CD8-positive, alpha-beta T cell (primary cell): ENCODE measurements at places on chromosomes 5 and 9.

GRCh38 chr9:97064176-97064575 is 25.2 kb upstream of the CTSV start:
- DNase-seq, result no peak

- DNase-seq, result no peak
Measured at GRCh38 chr5:24819841-24820240, 175.1 kb upstream of the CDH10 start.

DNA sequence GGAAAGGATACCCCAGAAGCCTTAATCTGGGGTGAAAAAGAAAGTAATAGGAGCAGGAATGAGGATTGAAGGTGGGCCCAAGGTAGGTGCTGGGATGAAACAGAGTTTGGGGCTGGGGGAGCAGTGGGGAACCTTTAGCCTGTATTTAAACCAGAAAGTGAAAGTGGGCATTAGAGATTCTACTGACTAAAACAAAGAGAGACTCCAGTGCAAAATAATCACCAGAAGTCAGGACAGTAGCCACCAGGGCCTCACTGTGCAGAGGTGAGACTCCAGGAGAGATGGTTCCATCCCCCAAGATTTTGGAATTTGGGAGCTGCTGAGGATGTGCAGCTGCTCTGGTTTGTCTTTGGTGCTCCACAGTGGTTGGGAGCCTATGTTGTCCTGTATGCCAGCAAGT is 13.1 kb downstream of the DNAJB5 start:
- no peak for DNase-seq

DNA sequence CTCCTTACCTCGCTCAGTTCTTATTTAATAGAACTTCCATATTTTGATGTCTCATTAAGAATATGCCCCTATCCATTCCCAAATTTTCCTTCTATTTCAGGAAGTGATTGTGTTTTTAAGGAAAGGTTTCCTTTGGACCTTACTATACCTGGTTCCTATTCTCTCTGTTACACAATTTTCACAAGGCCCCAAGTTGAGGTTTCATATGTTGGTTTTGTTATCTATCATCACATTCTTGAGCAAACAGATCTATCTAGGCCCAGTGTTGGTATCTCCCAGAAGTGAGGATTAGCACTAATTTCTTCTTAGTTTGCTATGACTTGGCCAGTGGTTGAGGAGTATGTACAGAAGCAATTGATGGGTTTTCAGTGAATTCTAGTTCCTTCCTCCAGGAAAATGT is 41.5 kb downstream of the ALG2 start:
- no peak for DNase-seq

DNA sequence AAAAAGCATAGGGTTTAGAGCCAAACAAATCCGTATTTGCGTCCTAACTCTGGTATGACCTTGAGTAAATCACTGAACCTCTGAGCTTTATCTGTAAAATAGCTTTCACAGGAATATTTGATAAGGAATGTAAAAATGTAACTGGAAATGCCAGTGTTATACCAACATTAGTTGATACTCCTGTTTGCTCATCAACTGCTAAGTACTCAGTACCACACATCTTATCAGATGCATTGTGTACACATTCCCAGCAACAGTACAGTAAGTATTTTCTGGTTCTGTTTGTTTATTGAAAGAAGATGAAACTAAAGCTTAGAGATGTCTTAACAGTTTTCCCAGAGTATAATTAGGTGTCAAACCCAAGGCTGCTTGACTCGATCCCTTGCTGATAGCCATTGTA is 21.5 kb downstream of the SNAPC3 start:
- DNase-seq, result no peak

DNA sequence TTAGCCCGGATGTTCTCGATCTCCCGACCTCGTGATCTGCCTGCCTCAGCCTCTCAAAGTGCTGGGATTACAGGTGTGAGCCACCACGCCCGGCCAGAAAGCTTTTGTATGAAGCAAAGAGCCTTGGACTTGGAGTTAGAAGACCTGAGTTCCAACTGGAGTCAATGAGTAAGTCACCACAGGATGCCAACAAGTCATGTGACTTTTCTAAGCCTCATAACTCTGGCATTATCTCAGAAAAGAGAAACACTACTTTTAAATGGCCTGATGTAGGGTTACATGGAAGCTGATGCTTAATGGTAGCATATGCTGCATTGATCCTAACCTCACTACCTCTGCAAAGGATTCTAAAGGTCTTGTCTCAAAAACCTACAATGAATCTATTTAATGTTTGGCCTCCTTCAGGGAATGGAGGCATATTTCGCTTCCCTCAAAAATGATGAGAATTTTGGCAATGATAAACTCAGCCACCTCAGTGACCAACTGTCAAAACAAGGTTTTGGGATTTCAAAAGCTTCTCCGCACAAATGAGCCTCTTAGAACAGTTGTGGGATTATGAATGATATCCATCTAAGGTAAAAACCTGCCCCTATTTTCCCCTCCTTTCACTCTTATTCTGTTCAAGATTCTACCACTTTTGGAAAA is 236.8 kb downstream of the ACTL7B start:
- no peak for DNase-seq

- DNase-seq, result no peak
Measured at GRCh38 chr5:56066931-56067450, 72.2 kb upstream of the IL6ST start.

DNA sequence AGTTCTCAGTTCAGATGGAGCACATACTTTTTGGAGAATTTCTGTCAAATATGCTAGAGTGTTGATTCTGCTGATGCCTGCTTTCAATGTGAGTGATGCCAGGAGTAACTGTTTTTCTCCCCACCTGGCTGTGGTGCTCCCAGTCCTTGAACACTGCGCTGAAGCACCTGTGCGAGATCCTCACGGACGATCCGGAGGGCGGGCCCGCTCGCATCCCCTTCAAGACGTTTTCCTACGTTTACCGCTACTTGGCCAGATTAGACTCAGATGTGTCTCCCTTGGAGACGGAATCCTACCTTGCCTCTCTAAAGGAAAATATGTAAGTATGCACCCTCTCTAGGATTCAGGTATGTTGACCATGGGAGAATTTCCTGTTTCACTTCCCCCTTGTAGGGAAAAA is 19.4 kb downstream of the ROPN1L start:
- DNase-seq, result no peak

DNA sequence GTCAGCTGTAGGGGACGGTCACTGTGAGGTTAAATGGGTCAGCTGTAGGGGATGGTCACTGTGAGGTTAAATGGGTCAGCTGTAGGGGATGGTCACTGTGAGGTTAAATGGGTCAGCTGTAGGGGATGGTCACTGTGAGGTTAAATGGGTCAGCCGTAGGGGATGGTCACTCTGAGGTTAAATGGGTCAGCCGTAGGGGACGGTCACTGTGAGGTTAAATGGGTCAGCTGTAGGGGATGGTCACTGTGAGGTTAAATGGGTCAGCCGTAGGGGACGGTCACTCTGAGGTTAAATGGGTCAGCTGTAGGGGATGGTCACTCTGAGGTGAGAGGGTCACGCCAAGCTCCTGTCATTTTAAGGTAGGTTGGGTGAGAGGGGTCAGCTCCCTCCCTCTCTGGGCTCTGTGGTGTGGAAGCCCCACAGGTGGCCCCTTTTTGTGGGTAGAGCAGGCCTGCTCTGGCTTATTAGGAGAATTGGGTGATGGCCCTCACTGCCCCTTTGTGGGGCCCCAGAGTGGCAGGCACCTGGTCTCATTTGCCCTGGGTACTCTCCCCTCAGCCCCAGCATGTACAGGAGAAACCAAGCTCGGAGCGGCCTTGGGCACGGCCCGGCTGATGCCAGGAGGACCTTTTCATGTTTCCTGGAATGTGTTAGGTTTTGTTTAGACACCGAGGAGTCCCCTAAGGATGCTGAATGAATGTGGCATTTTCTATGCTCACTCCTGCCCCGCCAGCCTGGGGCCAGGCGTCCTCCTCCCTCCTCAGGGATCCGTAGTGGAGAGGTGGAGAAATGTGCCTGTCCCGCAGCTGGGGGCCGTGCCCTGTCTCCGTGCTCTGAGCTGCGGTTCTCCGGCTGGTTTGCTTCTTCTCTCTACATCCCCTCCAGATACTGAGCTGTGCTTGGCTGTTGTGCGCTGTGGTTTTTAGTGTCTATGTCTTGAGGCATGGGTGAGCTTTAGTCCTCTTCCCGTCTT is 31.4 kb downstream of the AHRR start:
- no peak for DNase-seq

DNA sequence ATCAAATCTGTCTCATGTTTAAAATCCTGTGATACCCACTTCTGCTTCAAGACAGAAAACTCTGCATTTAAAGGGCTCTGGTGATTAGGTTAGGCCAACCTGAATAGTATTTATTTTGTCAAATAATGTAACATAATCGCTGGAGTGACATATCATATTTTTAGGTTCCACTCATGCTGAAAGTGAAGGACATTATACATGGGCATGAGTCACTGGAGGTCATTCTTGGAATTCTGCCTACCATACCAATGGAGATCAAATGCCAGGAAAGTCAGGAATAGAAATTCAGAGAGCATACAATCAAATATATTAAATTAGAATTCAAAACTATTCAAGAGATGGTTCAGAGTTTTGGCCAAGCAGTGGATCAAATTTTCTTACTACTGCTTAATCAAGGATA is 97.1 kb upstream of the PRSS3 start:
- no peak for DNase-seq

DNA sequence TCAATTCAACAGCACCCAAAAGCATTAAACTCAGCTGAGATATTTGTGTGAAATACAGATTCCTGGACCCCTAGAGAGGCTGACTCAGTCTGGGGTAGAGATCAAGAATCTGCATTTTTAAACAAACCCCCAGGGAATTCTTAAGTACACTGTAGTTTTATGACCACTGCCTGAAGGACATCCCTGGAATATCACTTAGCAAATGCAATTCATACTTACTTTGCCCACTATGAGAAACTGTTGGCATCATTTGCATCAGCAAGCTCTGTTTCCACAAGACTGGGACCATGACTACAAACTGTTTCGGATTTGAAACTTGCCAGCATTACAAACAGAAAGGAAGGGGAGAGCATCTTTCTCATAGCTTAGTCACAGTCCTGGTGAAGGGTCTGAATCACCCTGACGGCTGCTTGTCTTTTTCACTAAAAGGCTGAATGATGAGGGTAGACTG is 63.7 kb downstream of the MLLT3 start:
- no peak for DNase-seq

DNA sequence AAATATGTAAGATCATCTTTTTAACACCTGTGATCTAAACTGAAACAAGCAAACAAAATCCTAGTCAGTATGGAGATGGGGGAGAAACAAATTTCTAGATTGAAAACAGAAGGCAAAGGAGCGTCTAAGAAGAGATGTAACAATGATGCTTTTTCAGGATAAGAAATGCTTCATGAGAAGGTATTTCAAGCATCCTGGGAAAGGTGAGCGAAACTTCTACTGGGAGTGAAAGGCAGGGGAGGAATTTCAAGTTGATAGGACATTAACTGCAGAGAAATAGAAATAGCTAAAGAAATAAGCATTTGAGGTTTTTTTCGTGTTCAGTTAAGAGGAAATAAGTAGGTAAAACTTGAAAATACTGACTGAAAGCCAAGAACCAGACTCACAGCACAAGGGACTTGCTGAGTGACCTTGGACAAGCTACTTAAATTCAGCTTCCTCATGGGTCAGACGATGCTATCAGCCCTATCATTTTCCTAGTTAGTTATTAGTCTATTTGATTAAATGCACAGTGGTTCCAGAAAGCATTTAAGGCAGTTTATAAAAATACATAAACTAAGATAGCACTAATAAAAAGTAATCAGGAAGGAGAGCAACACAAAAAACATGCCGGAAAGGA is 406.3 kb downstream of the PDE4D start:
- no peak for DNase-seq

- no peak for DNase-seq
Measured at GRCh38 chr5:160357394-160357793, 13.0 kb downstream of the C1QTNF2 start.

- DNase-seq, result no peak
Measured at GRCh38 chr9:117092582-117092981, 322.3 kb downstream of the ASTN2 start.

DNA sequence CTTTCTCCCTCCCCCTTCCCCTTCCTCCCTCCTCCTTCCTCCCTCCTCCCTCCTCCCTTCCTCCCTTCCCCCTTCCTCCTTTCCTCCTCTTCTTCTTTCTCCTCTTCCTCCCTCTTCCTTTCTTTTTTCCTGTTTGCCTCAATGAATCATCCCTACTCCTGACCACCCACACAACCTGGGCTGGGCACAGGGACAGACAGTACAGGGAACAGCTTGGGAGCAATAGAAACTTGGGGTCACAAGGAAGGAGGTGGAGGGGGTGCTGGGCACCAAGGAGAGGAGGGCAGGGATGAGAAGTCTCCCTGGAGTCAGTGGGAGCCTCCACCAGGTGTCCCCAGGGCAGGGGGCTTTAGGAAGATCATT is 5.0 kb downstream of the TTC16 start:
- DNase-seq, result no peak

DNA sequence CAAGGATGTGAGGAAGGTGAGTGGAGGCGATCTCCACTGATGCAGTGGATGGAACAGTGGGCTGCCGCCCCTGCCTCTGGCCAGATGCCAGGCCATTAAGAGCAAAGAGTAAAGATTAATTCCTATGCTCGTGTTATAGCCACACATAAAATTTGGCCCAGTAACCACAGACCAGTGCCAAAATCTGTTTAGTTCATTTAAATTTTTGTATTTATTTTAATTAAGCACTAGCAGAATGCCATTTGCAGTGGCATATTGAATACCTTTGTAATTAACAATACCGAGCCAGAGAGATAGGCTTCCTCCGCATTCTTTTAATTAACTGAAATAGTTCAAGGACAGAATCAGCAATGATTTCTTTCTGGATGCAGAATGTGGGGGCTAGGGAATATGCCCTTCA is 179.8 kb downstream of the MED10 start:
- no peak for DNase-seq

GRCh38 chr5:127079994-127080491 is 6.7 kb upstream of the C5orf63 start:
- no peak for DNase-seq

DNA sequence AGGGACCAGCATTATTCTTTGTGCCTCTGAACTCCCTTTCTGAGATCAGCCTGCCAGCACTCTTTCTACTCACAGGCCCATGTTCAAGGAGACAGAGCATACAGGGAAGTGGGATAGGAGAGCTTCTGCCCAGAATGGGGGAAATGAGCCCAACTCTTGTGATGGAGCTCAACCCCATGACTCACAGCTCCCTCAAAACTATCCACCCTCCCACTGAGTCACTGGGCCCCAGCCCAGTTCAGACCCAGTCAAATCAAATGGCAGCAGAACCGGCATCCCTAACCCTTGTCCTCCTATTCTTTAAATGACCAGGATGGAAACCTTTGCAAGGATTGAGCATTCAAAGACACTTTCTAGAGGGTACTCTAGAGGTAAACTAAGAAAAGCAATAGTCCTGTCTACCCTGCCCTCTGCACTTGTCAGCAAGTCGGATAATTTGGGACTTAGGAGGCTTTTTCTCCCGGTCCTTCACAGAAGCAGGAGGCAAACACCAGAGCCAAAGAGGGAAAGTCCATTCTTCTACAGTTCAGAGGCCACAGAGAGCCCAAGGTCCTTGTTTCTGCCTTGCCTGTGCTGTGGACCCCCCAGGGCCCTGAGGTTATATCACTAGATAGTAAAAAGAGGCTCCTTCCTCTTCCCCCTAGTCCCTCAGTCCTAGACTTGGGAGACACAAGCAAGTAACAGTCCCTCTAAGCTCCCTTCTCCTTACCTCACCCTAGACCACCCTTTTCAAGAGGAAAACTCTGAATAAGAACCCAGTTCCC is 3.2 kb downstream of the ATOSB start:
- no peak for DNase-seq
